Stimulated activated CD4-positive, alpha-beta T cell treated with anti-CD3 and anti-CD28 coated beads, TNF-alpha, amount 100 ng/mL, for 1 hour (primary cell): ENCODE measurements at places on chromosomes 11 and 22.

DNA sequence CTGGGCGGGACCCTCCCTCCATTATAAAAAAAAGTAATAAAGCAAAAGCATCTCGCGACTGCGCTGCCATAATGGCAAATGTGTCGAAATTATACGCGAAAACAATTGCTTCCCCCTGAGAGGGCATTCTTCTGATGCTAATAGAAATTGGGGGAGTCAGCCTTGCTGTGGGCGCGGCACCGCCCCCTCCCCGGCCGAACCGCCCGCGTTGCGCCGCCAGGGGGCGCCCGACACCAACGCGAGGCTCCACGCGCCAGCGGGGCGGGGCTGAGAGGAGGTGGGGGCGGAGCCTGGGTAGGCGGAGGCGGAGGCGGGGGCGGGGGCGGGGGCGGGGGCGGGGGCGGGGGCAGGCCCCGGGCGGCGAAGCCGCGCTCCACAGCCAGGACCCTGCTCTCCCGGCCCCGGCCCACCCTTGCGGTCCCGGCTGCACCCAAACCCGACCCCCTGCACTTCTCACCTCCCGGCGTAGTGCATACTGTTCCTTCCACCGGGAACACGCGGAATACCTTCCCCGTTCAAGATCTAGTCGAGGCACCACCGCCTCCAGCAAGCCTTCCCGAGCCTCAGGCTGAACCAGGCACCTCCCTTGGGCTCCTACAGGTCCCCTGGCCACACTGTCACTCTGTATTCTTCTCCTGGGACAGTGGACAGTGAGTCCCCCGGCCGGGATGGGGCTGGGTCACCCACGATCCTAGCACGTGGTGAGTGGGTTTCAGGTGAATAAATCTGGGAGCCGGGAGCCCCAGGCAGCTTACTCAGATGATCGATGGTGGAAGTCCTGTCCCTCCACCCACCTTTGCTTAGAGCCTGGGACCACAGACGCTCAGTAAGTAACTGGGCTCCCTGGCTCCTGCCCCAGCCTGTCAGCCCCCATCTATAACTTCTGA, 15.5 kb upstream of the UPK3A start:
- DNase-seq: peak; percentile 89

DNA sequence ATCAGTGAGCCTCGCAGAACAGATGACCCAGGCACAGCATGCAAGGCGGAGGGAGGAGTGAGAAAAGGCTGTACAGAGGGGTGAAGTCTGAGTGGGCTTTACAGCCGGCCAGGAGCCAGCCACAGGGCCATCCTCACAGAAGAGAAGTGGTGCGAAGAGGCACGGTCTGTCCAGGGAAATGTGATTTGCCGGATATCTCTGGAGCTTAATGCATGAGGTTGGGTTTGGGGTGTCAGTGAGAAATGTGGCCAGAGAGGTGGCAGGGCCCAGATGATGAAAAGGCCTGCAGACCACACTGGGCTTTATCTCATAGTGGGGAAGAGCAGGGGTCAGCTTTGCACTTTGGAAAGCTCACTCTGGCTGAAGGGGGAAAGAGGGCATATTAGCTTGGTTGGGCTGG, 255.2 kb downstream of the BUD13 start:
- no peak for DNase-seq

GRCh38 chr22:49867303-49868265, 13.9 kb downstream of the ZBED4 start:
- DNase-seq: no peak

- no peak for DNase-seq
Observed at GRCh38 chr22:47020166-47020565, 257.7 kb downstream of the TBC1D22A start.

GRCh38 chr11:132254906-132255305, 884.5 kb downstream of the NTM start:
- DNase-seq: no peak

DNA sequence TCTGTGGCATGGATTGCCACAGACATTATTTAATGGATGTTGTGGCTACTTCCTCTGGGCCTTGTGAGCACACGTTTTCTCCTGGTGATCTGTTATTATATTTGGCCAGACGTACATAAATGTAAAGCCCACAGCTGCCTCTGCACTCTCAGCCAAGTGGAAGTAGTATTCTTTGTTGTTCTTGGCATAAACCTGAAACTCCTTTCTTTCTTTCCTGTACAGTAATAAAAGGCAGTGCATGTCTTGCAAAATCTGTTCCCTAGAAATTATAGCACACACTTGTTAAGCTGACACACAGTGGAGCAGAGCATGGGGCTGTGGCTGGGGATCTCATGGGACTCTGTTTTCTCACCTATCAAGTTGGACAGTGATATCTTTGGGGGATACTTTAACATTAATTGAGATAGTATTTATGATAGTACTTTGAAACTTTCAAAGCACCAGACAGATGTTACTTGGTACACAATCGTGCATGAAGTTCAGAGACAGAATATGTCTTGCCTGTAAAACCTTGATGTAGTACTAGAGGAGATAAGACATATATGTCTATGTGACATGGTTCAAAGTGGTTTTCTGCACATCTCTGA, 20.9 kb downstream of the PANX1 start:
- DNase-seq: no peak
